ENCODE measurements at places on chromosomes 16 and 17.

GRCh38 chr16:11501632-11502031 is 85.1 kb downstream of the LITAF start:
- no peak for DNase-seq

- no peak for DNase-seq
These were observed 15.6 kb upstream of the PMFBP1 start for GRCh38 chr16:72187551-72187950.

DNA sequence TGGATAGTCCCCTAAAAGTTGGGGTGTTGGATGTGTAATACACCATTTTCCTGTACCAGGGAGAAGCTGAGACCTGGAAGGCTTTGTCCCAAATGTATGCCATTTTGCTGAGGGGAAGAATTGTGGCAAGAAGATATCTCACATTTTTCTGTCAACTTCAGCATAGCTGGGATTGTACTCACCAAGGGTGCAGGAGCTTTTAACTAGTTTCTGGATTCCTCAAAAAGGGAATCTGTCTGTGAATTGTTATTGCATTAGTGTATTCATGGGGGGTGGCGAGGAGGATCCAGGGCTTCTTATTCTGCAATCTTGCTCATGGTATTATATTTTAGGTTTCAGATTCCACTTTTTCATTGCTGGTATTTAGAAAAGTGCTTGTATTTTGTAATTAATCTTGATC is 208.2 kb upstream of the MYOCD start:
- peak; percentile 54 for DNase-seq

- DNase-seq, result no peak
These were observed 143.6 kb downstream of the COPRS start for GRCh38 chr17:31715446-31715845.

- no peak for DNase-seq
These were observed 3.2 kb upstream of the IL17C start for GRCh38 chr16:88634994-88635670.

DNA sequence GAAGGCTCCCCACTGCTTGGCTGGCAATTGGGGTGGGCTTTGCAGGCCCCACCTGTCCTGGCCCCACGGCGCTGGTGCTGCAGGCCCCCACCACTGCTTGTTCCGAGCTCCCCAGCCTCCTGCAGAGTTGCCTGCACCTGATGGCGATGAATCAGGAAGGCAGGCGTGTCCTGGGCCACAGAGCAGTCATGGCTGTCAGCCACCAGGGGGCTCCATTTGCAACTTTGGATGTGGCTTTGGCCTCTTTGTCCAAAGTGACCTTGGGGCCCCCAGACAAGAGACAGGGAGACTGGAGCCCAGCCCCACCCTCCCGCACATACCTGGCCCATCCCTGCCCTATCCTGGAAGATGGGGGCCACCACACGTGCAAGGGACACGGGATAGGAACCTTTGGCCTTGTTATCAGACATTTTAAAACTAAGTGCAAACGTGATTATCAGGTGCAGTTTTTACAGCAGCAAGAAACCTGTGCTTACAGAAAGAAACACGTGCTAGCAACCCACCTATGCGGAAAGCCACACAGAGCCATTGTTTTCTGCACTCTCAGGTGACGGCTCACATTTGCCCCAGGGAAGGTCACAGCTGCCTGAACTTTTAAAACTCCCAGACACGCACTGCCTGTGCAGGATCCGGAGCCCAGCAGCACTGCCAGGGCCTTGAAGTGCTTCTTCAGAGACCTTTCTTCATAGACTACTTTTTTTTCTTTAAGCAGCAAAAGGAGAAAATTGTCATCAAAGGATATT is at the start of gene DNASE1:
DNASE1 (plus strand) TSS at position 443 of the 743 bp plus-strand sequence. CDS start 683 bp downstream, outside the sequence.
- peak; percentile 61 for DNase-seq

- DNase-seq, result no peak
These were observed 4.4 kb downstream of the MSLN start for GRCh38 chr16:764848-765487.

DNA sequence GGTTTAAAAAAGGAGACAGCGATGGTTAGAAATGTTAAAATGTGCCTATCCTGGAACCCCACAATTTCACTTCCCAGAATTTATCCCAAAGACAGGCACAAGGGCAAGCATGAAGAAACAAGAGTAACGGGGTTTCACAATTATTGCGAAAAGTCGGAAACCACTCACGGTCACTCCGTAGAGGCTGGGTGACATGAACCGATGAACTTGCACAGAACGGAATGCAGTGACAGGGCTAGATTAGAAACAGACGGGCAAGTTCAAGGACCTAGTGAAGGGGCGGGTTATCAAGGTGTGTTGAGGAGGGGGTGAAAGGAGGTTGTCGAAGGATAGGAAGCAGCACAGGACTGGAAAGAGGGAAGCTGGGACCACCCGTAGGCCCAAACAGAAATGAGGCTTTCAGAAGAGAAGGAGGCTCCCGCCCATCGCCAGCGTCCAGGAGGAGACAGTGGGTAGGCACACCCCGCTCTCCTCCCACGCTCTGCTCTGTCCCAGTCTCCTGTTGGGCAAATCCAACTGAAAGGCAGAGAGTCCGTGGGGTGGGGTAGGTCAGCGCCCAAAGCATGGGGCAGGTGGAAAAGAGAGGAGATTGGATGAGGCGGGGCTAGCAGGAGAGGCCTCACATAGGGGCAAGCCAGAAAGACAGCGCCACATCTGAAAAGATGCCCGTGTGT is 47.4 kb upstream of the JPH3 start:
- no peak for DNase-seq

GRCh38 chr17:49610883-49611584 is 35.4 kb downstream of the NXPH3 start:
- DNase-seq, result peak; percentile 18

DNA sequence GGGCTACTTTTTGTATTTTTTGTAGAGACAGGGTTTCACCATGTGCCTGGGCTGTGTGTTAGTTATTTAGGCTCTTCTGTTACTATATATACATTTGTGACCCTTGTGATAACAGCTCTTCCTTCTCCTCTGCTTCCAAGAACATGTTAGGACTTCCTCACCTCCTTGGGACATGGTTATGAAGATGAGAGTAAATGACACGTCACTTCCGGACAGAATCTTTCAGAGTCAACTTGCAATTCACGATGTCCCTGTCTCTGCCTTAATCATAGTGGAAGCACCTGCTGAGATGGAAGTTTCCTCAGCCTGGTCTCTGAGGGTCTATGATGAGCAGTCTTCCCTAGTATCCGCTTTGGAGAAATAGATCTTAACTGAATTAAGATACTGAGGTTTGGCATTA is 42.9 kb downstream of the CCDC42 start:
- no peak for DNase-seq

- DNase-seq, result no peak
These were observed 30.0 kb downstream of the IL21R start for GRCh38 chr16:27431773-27432532.

- DNase-seq, result no peak
These were observed 28.3 kb downstream of the CCDC40 start for GRCh38 chr17:80064696-80065095.

DNA sequence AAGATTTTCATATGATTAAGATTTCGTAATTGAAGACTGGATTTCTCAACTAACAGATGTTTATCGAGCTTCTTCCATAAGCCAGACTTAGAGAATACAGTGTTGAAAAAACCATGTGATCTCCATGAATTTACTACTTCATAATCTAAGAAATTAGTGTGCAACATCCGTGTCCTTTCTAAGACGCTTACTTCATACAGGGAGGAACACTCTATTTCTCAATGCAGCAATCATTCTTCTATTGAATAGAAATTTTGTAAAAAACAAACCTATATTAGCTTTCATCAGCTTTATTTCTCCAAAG is 946.3 kb downstream of the KCNJ2 start:
- no peak for DNase-seq

GRCh38 chr17:67021196-67021595 is 23.2 kb upstream of the CACNG1 start:
- no peak for DNase-seq

DNA sequence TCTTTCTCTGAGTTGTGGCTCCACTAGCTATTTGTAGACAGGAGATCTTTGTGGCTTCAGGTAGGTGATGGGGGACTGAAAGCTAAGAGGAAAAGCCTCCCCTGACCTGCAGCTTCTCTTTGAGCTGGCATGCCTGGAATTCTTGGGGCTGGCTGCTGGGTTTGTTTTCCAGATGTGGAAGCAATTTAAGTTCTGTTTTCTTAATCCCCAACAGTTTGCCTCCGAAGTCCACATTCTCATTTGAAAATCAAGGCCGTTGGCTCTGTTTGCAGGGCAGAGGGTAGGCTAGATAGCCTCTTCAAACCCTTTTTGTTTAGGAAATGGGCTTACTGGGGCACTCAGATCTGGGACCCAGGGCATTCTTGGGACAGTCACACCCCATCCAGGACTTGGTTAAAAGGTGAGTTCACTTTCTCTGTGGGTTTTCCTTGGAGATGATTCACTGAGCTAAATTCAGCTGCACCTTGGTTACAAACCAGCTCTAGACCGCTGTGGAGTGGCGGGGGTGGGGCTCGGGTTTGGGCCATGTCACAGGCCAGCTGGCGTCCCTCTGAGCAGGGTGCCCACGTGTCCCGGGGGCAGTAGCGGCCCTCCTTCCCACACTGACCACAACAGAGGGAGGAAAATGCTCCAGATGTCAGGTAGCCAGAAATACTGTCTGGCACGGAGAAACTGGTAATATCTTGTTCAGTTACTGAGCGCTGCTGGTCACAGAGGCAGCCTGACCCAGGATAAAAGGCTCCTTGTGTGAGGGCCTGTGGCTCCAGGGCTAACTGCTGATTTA is 108.5 kb downstream of the RAB11FIP4 start:
- DNase-seq, result peak; percentile 44

GRCh38 chr16:2095315-2095853 is 40.3 kb downstream of the PKD1 start:
- DNase-seq, result no peak

- no peak for DNase-seq
These were observed 64.1 kb downstream of the ASIC2 start for GRCh38 chr17:33229028-33229427.

DNA sequence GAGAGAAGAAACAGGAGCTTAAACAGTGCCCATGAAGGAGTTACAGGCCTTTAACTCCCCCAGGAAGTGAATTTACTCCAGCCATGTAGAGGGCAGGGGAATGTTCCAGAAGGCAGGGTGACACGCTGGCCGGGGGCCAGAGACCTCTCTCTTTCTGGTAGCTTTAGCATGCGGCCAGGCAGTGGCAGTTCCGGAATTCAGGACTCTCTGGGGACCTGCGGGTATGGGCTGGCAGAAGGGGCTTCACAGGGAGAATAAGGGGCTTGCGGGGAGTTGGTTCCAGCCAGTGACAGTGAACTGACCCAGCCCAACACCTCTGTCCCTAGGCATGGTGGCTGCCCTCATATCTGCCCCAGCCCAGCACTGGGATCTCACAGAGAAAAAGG is 40.0 kb downstream of the MYH3 start:
- DNase-seq, result no peak

- DNase-seq, result peak; percentile 34
These were observed 51.3 kb upstream of the AMZ2 start for GRCh38 chr17:68196394-68197090.

- DNase-seq, result no peak
These were observed 6.1 kb upstream of the TGFB1I1 start for GRCh38 chr16:31465788-31466370.

DNA sequence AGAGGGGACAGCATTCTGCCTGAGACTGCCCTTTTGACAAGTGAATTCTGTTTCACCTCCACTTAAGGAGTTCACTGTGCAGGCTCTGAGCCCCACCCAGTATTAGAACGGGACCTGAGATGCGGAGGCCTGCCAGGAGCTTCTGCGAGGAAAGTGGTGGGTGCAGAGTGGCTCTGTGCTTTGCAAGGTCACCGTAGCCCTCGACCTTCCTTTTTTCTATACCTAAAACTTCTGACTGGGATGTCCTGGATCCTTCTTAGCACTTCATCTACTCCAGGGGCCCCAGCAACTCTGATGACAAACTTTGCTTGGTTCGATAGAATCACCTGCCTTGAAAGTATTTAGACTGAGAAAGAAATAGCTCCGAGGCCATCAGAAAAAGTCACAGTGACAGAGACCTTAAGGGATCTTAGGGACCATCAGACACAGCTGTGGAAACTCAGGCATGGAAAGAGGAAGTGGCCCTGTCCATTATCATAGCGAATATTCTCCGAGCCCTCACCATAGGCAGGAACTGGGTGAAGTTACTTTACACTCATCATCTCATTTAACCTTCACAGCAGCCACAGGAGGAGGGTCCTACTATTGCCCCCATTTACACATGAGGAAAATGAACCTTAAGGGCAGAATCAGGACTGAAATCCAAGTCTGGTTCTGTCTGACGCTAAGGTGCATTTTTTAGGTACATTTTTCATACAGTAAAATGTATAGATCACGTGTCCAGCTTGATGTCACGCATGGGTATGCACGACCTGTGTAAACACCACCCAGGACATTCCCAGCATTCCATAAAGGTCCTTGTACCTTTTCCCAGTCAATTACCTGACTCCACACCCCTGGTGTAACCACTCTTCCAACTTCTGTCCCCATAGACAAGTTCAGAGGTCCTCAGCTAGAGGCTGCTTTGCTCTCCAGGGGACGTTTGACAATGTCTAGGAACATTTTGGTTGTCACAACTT is 676 bp upstream of the KRT13 start:
- DNase-seq, result no peak

GRCh38 chr17:74785981-74786360 is 9.8 kb upstream of the NAT9 start:
- DNase-seq, result no peak
